Stimulated activated CD8-positive, alpha-beta memory T cell treated with anti-CD3 and anti-CD28 coated beads, Interleukin-4, amount 100 ng/mL, for 1 hour (primary cell): ENCODE measurements at places on chromosomes 5 and 9.

DNA sequence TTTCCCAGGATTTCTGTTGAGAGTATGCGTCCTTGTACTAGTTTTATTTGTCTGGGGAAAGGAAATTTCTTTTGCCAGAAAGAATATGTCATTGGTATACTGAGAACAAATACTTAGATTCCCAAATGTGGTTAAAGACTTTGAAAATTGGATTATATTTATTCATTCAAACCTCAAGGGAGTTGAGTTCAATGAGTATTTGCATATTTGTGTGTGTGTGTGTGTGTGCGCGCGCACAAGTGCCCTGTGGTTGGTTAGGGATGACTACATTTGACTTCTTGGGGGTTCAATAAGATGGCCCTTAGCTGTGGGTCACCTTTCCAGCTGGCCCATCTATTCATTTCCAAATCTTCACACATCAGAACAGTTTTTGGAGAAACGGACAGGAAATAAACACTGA, 4.9 kb downstream of the RXFP3 start:
- DNase-seq: no peak

- no peak for DNase-seq
These were observed 280.3 kb downstream of the DRD1 start for GRCh38 chr5:175163586-175164275.

DNA sequence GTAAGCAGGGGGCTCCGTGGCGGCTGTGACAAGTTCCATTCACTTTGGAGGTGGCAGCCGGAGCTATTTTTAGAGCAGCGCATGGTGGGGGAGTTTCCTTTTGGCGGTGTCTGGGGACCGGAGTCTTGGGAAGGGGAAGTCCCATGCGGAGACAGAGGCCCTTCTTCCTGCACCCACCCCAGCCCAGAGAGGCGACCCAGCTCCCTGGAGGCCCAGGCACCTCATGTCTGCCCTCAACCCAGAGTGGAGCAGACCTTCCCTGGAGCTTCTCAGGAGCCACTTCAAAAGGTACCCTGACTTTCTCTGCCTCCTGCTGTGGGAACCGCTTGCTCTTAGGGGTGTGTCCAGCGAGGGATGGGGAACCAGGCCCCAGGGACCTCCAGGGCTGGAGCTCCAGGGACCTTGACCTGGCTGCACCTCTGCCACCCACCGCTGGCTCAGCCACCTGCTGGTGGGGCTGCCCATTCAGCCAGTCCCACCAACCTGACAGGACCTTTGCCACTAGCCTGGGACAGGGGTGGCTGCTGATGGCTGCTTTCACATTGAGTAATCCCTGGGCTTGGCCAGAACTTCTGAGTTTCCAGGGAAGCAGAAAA, 34.1 kb downstream of the NEK6 start:
- DNase-seq: no peak

DNA sequence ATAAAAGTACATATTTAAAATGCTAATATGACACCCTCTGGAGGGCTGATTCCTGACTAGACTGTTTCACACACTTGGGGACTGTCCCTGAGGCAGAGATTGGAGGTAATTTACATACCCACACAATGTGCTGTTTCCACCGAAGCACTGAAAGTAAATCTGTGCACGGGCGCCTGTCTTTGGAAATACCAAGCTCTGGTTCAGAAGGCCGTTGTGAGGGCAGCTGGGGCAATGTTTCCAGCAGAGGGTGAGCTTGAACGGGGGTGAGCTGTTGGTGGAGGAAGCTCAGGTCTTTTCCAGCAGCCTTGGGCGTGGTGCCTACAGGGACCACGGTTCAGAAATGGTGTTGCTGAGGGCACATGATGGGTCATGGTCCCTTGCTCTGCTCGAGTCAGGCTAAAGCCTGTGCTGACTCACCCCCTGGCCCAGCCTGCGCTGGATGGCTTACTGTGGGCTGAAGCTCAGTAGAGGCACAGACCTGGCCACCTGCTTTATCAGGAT, 25.8 kb upstream of the HMCN2 start:
- no peak for DNase-seq

DNA sequence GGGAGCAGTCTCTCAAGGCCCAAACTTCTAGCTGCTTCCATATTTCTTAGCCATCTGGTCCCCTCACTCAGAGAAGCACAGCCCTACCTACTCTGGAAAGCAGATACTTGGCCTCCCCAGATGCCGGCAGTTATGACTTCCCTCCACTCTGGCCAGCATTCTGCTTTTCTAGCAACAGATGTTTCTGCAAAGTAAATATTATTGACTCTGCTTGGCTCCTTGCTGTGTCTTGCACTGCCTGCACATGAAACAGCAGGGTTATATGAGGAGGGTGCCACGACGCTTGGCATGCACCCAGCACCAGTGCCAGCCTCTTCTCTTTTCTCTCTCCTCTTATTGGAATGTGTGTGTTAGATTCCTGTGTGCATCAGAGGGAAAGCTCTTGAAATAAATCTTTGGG, 99.7 kb downstream of the ARHGAP26 start:
- DNase-seq: no peak

DNA sequence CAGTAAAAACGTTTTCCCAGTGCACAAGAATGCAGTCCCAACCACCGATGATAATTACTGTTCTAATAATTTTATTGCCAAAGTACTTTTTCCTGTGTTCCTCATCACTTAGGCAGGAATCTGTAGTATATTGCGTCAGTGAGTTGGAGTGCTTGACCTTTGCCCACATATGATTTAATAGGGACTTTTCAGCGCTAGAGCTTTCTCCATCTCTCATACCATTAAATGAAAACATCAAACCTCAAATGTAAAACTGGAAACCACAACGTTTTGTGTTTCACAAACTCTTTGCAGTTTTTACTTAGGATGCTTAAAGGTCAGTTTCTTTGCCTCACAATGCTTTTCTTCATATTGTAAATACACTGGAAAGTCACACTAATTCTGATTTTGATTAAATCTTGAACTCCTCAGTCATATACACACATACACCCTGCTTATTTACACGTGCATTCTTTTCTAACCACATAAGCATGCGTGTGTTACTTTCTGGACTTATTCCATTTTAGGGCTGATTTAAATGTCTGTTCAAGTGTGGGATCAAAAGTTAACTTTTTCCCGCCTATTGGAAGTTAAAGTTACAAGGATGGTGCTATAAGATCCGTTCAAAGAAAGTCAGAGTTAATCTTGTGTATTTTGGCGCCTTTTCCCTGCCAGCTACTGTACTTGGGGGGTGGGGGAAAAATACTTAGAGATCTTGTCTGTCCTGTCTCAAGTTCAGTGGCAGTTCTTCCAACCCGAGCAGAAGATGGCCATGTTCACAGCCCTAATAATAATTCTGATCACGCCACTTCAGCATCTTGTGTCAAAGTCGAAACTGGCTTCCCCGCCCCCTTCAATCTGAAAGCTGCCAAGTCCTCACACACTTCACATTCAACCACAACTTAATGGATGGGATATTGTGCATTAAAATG, 6.6 kb upstream of the NFIB start:
- no peak for DNase-seq

DNA sequence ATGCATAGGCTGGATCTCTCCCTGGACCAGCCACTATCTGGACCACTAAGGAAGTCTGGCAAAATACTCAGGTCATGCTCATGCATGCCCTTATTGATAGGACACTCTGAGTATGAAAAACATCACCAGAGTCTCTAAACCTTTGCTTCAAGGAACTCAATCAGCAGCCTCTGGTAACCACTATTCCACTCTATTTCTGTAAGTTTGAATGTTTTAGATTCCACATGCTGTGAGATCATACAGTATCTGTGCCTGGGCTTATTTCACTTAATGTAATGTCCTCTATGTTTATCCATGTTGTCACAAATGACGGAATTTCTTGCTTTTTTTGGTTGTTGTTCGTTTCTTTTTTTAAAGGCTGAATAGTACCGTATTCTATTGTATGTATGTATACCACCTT, 68.3 kb downstream of the TARS1 start:
- no peak for DNase-seq

- no peak for DNase-seq
These were observed 125.9 kb upstream of the MYO10 start for GRCh38 chr5:17061973-17062470.

DNA sequence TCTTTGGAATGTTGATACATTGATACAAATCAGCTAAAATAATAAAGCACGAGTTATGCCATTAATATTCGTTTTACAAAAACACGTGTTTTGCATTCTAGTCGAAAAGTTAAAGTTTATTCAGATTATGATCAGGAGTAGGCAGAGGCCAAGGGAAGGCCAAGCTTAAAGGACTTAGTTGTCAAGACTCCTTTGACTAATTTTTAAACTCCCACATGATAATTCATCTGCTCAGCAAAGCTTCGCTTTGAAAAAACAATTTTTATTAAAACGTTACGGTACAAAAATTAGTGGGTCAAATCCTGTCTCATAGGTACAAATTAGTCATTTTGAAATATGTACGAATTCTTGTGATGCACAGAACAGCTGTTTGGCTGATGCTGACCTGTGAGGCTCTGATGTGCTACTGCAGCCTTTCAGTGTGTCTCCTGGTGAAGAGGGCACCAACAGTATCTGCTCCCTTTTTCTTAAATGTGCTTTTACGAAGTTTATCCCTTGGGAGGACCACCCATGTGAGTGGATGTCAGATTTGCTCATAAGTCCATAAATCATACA, 23.0 kb upstream of the NR3C1 start:
- no peak for DNase-seq

DNA sequence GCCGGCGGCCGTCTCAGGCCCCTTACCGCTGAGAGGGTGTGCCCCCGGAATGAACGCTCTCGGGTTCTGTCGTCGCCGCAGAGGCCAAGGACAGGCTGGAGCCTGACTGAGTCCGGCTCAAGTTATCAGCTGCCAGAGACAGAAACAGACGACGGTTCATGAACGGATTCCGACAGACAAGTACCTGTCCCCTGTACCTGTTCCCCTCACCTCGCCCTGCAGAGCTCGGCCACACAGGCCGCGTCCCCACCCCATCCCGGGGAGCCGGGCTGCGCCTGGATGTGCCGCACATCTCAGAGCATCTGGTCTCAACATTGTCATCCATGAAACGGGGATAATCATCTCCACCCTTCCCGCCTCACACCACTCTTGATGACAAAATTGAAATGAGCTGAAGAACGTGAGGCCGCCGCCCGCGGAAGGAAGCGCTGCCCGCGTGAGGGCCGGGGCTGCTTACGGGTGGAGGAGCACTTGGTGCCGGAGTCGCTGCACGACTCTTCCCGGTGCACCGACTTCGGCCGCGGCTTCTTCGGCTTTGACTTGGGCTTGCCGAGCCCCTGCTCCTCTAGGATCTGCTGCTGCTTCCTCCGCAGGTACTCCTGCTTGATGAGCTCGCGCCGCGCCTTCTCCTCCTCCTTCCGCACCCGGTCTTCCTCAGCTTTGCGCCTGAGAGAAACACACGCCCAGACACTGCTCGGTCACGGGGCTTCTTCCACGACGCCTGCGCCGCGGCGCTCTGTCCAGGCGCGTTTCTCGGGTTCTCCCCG, 89.2 kb downstream of the CAMSAP1 start:
- no peak for DNase-seq

- DNase-seq: peak; percentile 66
These were observed 193.0 kb downstream of the MELK start for GRCh38 chr9:36765468-36766341.
